ENCODE measurements at places on chromosomes 11 and 22. TPM values are rescaled to one million over a fixed set of nuclear protein-coding genes. Genes with fewer than 3 reads are reported as not detected.
A peak's percentile ranks its signal among the peaks of the same experiment; 100 is the strongest.

Gene OPCML
- total RNA-seq = 2.6 TPM

GRCh38 chr22:17108256-17109112 is 12.7 kb downstream of the TMEM121B start:
- no peak for DNase-seq
- no peaks in the 10 kb centered on the region for H3K27me3 ChIP-seq
- H3K4me1 ChIP-seq = no peaks in the 10 kb centered on the region
- H3K27ac ChIP-seq = no peak overlapping the region

Gene GTSE1
- 18.7 TPM for total RNA-seq

- DNase-seq = peak; percentile 82
- H3K4me1 ChIP-seq = peaks cover 56% of the 10 kb centered on the region
- H3K27me3 ChIP-seq = peaks cover 5% of the 10 kb centered on the region
- H3K27ac ChIP-seq = peak overlapping the region; percentile 23
- peaks cover 3% of the 10 kb centered on the region for H3K36me3 ChIP-seq
- no peak overlapping the region for H3K4me3 ChIP-seq
Measured at GRCh38 chr11:112320668-112321067, 60.0 kb upstream of the PLET1 start.

Gene FIBIN
- 7.0 TPM for total RNA-seq

GRCh38 chr22:42651134-42651533 is 1.9 kb upstream of the CYB5R3 start:
- peaks cover 23% of the 10 kb centered on the region for H3K4me1 ChIP-seq
- no peaks in the 10 kb centered on the region for H3K27me3 ChIP-seq
- H3K27ac ChIP-seq = no peak overlapping the region
- H3K4me3 ChIP-seq = peak overlapping the region; percentile 43

Gene C11orf97
- total RNA-seq = not detected

DNA sequence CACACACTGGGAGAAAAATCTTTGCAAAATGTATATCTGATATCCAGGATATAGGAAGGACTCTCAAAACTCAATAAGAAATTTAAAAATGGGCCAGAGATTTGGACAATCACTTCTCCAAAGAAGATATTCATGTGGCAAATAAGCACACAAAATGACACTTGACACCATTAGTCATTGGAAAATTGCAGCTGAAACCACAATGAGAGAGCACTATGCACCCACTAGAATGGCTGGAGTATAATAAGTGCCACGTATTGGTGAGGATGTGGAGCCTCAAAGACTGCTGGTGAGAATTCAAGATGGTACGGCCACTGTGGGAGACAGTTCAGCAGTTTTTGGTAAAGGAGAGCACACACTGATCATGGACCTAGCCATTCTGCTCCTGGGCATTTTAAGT is 12.8 kb upstream of the OSBPL5 start:
- H3K4me3 ChIP-seq = no peak overlapping the region
- peaks cover 2% of the 10 kb centered on the region for H3K36me3 ChIP-seq
- no peak overlapping the region for H3K27ac ChIP-seq
- no peak for DNase-seq
- H3K27me3 ChIP-seq = no peaks in the 10 kb centered on the region

Gene TEAD1
- total RNA-seq = 161 TPM

GRCh38 chr11:66450560-66450959 is 11.9 kb upstream of the MRPL11 start:
- no peaks in the 10 kb centered on the region for H3K36me3 ChIP-seq
- no peak overlapping the region for H3K27ac ChIP-seq
- peaks cover 10% of the 10 kb centered on the region for H3K27me3 ChIP-seq
- no peak overlapping the region for H3K4me3 ChIP-seq
- no peak for DNase-seq

GRCh38 chr11:105577641-105578040 is 32.2 kb upstream of the GRIA4 start:
- no peak overlapping the region for H3K27ac ChIP-seq
- no peak overlapping the region for H3K4me3 ChIP-seq
- no peaks in the 10 kb centered on the region for H3K36me3 ChIP-seq
- no peaks in the 10 kb centered on the region for H3K27me3 ChIP-seq

DNA sequence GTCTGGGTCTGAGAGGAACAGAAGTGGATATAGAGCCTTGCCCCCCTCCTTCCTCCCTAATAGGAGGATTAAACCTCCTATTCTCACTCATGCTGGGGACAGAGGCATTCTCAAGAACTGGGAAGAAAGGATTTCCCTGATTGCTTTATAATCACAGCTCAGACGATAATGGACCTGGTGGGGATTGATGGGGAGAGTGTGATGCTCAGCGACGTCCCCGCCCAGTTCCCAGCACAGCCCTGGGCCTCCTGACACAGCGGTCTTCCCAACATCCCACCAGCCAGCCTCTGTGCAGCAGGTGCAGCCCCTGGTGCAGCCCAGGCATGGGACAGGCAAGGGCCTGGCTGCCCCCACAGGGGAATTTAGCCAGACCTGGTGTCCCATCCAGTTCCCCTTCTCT is 28.4 kb downstream of the TRIM29 start:
- H3K27me3 ChIP-seq = peaks cover 16% of the 10 kb centered on the region
- no peaks in the 10 kb centered on the region for H3K36me3 ChIP-seq
- no peak overlapping the region for H3K4me3 ChIP-seq
- peaks cover 24% of the 10 kb centered on the region for H3K4me1 ChIP-seq

DNA sequence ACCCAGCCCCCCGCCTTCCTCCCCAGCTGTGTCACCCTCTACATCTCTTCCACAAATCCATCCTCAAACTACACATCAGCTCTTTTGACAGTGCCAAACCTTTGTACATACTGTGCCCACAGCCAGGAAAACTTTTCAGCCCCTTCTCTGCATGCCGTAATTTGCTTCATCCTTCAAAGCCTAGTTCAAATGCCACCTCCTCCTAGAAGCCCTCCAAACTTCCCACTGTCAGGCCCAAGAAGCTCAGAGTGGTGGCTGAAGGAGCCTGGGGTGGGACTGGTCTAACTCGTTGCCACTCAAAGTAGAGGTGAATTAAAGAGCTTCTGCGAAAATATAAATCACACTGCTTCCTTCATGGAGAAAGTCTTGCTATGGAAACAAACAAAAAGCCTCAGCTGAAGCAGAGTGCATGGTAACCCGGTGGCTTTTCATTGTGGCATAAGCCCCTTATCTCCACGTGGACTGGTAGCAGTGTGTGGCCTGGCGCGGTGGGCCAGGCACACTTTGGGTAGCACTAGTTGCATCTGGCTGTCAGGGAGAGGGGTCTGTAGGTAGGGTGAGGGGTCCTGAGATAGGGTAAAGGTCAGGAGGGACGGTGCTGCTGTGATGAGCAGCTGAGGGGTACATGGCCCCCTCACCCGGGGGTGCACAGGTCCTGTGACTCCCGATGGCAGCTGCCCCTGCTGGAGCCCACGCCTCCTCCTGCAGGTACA is 76.9 kb downstream of the MYO7A start:
- no peak overlapping the region for H3K4me3 ChIP-seq
- H3K4me1 ChIP-seq = peaks cover 5% of the 10 kb centered on the region
- no peaks in the 10 kb centered on the region for H3K36me3 ChIP-seq
- DNase-seq = no peak
- H3K27ac ChIP-seq = no peak overlapping the region

DNA sequence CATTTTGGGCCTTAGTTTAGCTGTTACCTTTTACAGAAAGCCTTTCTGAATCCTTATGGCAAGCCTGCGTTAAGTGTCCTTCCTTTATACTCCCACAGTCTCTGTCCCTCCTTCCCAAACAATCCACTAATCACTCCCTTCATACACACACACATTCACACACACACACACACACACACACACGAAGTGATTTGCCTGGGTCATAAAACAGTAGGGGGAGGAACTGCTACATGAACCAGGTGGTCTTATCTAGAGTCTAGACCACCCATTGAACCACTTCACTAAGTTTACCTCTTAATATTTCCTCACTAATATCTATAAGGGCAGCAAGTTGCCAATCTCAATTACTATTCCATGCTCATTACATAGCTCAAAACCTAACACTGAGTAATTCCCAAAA is 196.7 kb upstream of the GUCY1A2 start:
- no peak for DNase-seq
- no peak overlapping the region for H3K4me3 ChIP-seq
- no peak overlapping the region for H3K27ac ChIP-seq
- peaks cover 24% of the 10 kb centered on the region for H3K4me1 ChIP-seq
- no peaks in the 10 kb centered on the region for H3K36me3 ChIP-seq

DNA sequence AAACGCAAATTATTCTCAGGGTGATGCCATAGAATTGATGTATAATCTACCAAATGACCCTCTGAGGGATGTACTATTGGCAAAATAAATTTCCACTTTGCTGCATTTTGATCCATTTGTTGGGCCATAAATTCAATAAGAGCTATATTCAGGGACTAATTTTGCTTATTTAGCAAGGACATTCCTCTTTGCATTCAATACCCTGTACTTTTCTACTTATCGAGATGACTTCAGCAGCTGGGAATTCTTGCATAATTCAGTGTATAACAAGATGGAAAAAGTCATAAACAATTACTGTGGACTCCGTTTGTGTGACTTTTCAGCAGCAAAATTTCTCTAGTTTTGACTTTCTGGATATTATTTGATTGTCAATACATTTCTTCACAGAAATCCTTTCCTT is 744.7 kb upstream of the CCDC179 start:
- no peak for DNase-seq
- no peak overlapping the region for H3K27ac ChIP-seq
- no peaks in the 10 kb centered on the region for H3K4me1 ChIP-seq
- H3K36me3 ChIP-seq = no peaks in the 10 kb centered on the region
- H3K27me3 ChIP-seq = no peaks in the 10 kb centered on the region

DNA sequence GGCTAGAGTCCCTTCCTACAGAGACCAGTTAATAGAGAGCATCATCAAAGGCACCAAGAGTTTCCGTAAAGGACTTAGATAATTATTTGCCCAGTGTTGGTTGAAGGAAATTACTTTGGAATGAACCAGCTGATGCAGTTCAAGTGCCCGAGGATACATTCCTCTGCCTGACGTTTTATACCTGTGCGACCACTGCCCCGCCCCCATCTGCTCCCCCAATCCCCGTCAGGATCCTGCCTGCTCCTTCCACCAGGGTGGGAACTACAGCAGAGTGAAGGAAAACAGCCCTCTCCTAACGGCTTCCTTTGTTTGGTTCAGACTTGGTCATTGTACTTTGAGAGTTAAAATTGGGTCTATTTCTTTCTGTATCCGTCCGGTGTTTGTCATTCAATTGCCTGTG is 761.5 kb downstream of the NTM start:
- no peaks in the 10 kb centered on the region for H3K36me3 ChIP-seq
- peaks cover 55% of the 10 kb centered on the region for H3K27me3 ChIP-seq
- no peak for DNase-seq
- H3K27ac ChIP-seq = no peak overlapping the region

- no peak overlapping the region for H3K27ac ChIP-seq
- no peak for DNase-seq
- H3K4me1 ChIP-seq = peaks cover 14% of the 10 kb centered on the region
- H3K4me3 ChIP-seq = no peak overlapping the region
- no peaks in the 10 kb centered on the region for H3K27me3 ChIP-seq
- no peaks in the 10 kb centered on the region for H3K36me3 ChIP-seq
Measured at GRCh38 chr11:89583580-89583979, 92.4 kb upstream of the NOX4 start.

DNA sequence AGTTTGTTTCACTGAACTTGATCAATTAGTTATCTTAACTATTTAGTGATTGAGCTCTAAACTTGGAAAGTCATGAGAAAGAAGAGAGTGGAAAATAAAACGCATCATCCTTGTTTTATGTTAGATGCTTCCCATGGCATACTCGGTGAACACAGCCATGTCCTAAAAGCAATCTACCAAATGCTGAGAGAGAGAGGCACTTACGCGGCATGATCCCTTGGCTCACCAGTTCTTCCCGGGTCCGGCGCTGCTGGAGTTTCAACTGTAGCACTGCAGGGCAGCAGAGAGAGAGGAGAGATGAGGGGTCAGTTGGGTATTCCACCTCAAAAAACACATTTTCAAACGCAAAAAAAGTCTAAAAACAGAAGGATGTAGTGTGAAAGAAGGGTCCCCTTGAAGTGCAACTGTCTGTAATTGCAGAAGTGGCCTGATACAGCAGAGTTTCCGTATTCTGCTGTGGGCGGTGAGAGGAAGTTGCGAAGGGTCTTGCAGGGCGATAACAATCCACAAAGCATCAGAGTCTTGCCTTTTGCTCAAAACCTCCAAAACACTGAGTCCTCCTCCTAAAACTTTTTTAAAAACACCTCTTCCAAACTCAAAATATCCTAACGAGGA is 92.7 kb downstream of the SGSM3 start:
- H3K36me3 ChIP-seq = peaks cover 20% of the 10 kb centered on the region
- H3K4me3 ChIP-seq = no peak overlapping the region
- peak overlapping the region; percentile 39 for H3K27ac ChIP-seq
- peaks cover 35% of the 10 kb centered on the region for H3K4me1 ChIP-seq
- no peaks in the 10 kb centered on the region for H3K27me3 ChIP-seq
- DNase-seq = no peak

Gene MRGPRX3
- not detected for total RNA-seq

DNA sequence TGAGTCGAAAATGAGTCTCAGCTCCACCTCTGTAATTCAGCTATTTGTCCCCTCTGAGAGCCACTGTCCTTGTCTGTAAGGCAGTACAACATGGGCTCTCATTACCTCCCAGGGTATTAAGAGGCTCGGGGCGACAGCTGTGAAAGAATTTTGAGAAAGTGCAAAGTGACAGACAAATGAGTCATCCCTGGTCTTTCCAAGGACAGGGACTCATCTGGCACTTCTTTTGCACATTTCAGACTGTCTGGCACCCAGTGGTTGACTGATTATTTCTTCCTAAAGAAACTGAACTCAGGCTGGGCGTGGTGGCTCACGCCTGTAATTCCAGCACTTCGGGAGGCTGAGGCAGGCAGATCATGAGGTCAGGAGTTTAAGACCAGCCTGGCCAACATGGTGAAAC is 62.1 kb upstream of the ARFGAP3 start:
- no peaks in the 10 kb centered on the region for H3K36me3 ChIP-seq
- peaks cover 13% of the 10 kb centered on the region for H3K4me1 ChIP-seq
- H3K27me3 ChIP-seq = no peaks in the 10 kb centered on the region

GRCh38 chr11:71491940-71492339 is 35.1 kb upstream of the KRTAP5-7 start:
- H3K36me3 ChIP-seq = peaks cover 39% of the 10 kb centered on the region
- DNase-seq = no peak
- H3K4me3 ChIP-seq = no peak overlapping the region
- peaks cover 23% of the 10 kb centered on the region for H3K4me1 ChIP-seq

Gene MS4A2
- not detected for total RNA-seq

DNA sequence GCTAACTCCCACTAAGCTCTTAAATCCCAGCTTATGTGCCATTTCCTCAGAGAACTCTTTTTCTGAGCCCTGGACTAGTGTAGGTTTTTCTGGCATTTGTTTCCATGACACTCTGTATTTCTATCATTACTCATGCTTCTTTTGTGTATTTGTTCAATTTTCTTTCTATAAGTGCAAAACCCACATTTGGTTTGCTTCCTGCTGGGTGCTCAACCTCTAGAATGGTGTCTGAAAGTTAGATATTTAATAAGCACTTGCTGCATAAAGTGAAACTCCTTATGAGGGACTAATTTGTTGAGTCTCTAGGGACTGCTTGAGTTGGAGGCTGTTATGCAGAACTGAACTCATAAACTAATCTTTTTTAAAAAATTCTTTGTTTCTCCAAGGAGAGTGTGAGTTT is 68.6 kb downstream of the SYT9 start:
- H3K4me1 ChIP-seq = peaks cover 8% of the 10 kb centered on the region
- H3K36me3 ChIP-seq = no peaks in the 10 kb centered on the region
- no peak overlapping the region for H3K4me3 ChIP-seq
- H3K27me3 ChIP-seq = no peaks in the 10 kb centered on the region

Gene PPP6R3
- total RNA-seq = 133 TPM
